ENCODE measurements at places on chromosomes 16 and 17.

- DNase-seq, result no peak
Measured at GRCh38 chr17:56610321-56610720, 16.8 kb downstream of the NOG start.

- DNase-seq, result no peak
Measured at GRCh38 chr17:82215095-82215971, 2.7 kb upstream of the CCDC57 start.

DNA sequence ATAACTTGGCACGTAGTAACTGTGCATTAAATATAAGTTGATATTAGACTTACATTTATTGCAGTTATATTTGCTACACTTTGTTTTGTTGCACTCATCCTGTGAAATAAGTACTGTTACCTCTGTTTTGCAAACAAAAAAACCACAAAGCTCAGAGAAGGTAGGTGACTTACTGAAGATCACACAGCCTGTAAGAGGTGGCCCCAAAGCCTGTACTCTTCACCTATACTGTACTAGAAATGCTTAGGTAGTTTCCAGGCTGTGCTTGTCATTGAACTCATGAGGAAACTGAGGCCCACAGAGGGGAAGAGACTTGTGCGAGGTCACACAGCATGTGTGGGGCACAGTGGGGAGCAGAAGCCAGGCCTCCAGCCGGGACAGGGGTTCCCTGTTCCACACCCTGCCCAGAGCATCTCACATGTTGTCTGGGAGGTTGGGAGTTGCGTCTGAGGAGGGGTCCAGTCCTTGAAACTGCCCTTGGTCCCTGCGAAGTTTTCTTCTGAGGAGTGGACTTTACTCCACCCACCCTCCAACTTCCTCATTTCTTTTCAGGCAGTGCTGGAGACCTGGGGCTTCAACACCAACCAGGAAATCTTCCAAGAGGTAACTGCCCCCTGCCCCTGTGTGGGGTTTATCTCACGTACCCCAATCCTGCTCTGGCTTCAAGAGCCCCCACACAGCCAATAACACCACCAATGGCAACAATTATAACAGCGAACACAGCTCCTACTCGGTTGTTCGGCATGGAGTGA is 13.0 kb downstream of the CETP start:
- no peak for DNase-seq

DNA sequence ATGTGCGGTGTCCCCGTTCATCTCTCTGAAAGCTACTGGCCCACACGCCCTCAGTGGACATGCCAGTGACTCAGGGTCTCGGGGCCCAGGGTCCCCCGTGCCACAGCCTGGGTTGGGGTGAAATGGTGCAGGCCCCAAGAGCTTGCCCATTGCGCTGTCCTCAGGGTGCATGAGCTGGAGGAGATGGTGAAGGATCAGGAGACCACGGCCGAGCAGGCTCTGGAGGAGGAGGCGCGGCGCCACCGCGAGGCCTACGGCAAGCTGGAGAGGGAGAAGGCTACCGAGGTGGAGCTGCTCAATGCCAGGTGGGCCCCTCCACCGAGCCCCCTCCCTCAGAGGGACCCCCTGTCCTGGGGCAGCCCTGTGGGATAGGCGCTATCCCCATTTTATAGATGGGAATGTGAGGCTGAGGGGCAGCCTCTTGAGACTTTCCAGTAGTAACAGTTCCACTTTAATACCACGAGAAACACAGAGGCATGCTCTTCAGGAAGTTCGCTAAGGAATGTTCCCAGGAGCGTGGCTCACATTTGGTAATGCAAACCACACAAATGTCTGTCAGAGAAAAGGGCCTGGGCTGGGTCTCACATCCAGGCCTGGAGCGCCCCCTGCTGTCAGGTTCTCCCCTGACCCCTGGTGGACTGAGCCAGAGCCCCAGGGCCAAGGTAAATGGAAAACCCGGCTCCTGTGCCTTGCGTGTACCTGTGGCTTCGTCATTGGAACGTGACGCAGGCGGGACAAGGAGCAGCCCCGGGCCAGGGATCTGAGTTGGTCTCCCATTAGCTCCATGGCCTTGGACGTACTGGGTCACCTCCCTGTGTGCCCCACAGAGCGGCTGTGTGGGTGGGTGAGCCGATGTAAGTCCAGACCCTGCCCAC is 133.7 kb downstream of the RAB11FIP4 start:
- DNase-seq, result peak; percentile 73

- DNase-seq, result no peak
Measured at GRCh38 chr17:60416368-60416925, 5.8 kb upstream of the CHCT1 start.

- DNase-seq, result no peak
Measured at GRCh38 chr17:49123061-49123460, 9.5 kb upstream of the B4GALNT2 start.

Measured in stimulated activated CD4-positive, alpha-beta T cell treated with anti-CD3 and anti-CD28 coated beads, Interleukin-4, amount 100 ng/mL, for 4 hours (primary cell).